CD4-positive, alpha-beta T cell treated with Interleukin-21 for 1 hour (primary cell): ENCODE measurements at places on chromosomes 16 and 17.

DNA sequence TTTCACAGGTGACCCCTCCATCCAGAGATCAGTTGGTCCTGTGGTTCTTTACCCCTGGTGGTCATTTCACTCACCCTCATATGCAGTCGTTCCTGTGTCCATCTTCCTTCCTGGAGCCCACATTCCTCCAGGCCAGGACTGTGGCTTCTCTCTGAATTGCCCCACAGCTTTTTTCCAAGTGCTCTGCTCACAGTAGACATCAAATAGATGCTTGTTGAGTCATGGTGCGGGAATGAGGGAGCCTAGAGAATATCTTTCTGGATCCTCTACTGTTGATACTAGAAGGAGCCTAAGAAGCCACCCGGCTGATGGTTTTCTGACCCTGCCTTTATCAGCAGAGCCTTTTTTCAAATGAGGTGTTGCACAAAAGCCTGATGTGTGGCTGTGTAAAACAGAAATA is 10.4 kb downstream of the USB1 start:
- DNase-seq: no peak

GRCh38 chr16:4241258-4241927 is 487 bp downstream of the SRL start:
- DNase-seq: no peak

GRCh38 chr16:88131256-88131655 is 180.0 kb downstream of the BANP start:
- no peak for DNase-seq

DNA sequence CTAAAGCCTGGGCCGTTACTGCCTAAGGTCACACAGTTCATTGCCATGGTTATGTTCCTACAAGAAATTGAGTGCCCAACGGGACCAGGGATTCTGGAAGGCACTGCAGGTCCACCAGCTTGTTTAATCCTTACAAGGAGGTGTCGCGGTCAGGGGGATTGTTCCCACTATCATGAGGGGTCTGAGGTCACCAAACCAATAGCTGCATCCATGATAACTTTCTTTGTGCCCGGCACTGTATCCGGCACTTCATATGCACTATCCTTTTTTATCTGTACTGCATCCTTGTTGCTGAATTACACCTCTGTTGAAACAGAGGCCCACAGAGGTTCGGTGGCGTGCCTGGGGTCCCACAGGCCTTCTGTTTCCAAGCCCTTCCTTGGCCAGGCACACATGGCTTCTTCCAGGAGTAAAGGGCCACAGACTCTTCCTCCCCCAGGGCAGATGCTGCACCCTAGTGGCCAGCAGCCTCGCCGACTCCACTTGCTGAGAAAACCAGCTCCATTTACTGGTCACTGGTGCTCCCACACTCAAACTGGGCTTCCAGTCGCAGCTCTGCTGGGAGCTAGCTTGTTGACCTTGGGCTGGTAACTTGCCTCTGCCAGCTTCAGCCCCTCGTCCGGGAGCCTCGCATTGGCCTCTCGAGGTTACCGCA is 82.0 kb upstream of the PLCG2 start:
- peak; percentile 49 for DNase-seq

GRCh38 chr16:85090181-85090580 is 22.1 kb downstream of the CIBAR2 start:
- DNase-seq: no peak

DNA sequence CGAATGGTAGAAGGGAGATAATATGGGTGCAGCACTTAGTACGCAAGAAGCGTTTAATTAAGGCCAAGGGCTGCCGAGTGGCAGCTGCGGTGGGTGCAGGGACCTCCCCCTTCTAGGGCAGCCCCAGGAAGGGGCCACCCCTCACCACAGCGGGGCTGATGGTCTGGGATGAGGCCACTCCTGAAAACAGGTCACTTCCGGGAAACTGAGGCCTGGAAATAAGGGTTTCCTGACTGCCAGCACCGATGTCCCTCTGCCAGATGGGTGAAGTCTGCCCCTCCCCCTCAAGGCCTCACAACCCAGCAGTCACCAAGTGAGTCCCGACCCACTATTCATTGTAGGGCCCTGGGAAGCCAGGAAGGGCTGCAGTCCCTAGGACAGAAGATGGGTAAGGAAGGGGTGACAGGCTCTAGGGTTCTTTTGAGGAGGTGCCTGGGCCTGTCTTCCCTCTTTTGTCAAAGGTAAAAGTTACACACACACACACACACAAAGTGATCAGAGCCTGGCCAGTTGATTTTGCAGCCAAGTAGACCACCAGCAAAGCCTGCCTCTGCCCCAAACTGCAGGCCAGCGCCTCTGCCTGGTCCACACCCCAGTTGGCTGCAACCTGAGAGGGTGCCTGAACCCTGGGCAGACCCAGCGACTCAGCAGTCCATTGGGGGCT is 12.5 kb downstream of the SREBF1 start:
- DNase-seq: no peak

GRCh38 chr16:80526418-80527061 is 14.3 kb upstream of the DYNLRB2 start:
- DNase-seq: peak; percentile 73

- no peak for DNase-seq
These were observed 11.1 kb upstream of the WFDC1 start for GRCh38 chr16:84283314-84284153.

- DNase-seq: no peak
These were observed 188.6 kb downstream of the NTN1 start for GRCh38 chr17:9209781-9210370.

DNA sequence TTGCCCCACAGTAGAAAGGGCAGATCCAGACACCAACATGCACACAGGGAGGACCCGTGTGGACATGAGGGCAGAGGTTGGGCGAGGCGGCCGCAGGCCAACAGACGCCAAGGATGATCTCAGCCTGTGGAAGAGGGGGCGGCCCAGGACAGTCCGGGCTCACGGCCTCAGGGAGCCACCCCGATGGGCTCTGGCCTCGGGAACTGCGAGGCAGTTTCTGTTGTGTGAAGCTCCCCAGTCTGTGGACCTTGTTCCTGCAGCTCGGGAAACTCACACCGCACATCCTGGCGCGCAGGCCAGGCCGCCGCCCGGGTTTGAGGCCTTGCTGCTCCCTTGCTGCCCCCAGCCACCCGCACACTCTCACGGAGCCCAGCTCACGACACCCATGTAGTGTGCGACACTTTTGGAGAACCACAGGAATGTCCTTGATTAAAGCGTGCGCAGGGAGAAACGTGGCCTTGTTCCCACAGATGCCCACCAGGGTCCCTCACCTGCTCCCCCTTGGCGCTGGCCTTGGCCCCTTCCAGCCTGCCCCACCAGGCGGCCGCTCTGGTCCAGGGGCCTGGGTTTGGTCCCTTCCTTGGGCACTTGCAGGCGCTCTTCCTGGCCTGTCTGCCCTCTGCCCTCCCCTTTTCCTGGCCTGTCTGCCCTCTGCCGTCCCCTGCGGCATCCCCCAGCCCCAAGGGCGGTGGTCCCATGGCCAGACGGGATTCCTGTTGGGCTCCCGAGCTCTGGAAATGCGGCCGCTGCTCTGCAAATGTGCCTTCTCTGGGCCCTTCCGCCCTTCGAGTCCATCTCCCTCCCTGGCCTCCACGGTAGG is 9.3 kb upstream of the SLC38A10 start:
- no peak for DNase-seq

DNA sequence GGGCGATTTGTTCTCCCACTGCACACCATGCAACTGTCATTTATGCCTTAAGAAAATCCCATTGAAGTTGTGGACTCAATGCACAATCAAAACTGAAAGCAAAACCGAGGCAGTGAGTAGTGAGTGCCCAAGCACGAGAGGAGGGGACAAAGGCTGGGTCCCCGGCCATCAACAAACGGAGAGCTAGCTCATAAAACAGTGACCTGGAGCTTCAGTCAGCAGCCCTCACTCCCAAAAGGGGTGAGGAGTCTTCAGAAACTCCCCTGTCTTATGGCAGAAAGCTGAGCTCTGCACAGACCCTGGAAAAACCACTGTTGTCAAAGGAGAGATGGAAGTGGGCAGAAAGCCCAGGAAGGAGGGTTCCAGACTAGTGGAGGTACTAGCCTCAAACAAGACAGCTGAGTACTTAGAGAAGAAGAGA is 96.9 kb downstream of the ADCY9 start:
- DNase-seq: no peak

- DNase-seq: no peak
These were observed 15.2 kb downstream of the RDM1 start for GRCh38 chr17:35915153-35915964.

DNA sequence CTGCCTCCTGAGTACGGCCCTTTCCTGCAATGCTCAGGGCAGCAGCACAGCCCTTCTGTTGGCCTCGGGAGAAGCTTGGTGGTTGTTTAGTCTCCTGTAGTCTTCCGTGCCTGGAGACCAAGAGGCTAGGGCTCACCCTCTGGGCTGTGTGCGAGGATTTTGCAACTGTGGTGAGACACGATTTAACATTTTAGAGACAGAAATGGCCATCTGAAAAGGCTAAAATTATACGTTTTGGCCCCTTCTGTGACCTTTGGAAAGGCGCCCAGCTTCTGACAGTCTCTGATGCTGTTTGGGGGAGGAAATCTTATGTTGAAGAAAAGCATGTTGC is 33.1 kb downstream of the FOXL1 start:
- no peak for DNase-seq

DNA sequence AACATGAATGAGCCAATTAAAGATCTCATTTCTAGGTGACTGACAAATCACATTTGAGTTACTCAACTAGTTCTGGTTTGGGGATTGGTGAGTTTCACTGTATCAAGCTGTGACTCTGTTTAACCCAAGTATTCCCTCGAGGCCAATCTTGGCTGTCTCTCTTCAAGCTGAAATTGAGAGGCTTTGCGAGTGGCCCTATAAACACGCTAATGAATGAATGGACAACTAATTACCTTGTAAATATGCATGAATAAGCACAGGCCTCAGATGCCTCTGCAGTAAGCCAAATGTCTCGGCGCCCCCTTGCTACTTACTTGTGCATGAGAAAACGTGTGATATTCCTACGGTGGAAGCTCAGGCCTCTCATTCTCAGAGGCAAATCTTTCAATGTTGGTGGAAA is 450.3 kb upstream of the PSMD7 start:
- no peak for DNase-seq

DNA sequence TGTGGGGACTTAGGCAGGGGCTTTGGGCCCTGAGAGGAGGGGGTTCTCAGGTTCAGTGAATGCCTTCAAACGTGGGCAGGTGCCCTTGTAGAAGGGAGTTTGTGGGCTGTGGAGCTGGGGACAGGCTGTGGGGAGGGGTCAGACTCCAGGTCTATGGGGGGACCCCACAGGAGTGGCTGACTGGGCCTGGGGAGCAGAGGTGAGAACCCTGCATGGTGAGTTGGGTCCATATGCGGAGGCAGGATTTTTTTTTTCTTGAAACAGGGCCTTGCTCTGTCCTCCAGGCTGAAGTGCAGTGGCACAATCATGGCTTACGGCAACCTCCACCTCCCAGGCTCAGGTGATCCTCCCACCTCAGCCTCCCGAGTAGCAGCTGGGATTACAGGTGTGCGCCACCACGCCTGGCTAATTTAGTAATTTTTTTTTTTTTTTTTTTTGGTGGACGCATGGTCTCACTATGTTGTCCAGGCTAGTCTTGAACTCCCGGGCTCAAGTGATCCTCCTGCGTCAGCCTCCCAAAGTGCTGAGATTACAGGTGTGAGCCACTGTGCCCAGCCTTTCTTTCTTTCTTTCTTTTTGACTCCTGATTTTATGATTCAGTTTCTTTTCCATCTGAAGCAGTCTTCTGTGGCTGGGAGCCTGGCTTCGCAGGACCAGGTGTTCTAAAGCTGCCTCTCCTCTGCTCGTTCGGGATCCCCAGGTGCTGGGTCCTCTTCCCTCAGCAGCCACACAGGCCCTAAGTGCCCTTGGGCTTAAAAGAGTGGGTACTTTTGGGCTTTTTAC is 19.0 kb upstream of the ADCY7 start:
- no peak for DNase-seq

GRCh38 chr16:14148016-14148415 is 76.9 kb downstream of the MRTFB start:
- no peak for DNase-seq

DNA sequence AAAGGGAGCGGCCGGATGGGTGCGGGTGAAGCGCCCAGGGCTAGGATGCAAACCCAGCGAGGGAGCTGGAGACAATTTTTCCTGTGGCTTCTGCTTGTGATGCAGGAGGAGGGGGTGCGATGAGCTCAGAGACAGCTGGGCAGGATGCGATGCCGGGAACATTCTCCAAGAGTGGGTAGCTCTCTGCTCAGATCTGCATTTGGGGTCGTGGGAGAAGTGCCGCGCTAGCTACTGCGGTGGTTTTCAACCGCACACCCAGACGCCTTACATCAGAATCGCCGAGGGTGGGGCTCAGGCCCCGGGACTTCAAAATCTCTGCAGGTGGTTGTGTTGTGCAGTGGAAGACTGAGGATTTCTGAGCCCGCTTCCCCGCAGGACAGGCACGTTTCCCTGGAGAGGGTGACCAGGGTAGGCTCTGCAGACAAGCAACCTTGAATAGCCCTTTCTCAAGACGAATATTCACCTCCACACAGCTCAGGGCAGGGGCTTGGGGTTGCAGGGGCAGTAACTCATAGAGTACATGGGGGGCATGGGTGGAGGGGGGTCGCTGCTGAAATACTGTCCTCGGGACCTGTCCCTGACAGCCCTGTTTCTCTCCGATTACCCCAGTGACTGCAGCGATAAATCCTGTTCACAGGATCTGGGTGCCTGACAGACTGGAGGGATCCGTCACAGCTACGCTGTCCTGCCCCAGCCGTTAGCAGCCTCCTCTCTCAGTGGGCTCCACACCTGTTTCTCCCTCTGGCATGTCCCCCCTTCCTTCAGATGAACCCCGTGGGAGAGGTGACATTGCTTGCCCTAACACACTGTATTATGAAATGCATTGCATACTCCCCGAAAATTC is 63.3 kb downstream of the HAPSTR1 start:
- DNase-seq: no peak

- no peak for DNase-seq
These were observed 12.5 kb upstream of the NUDT16L1 start for GRCh38 chr16:4680673-4681470.

- DNase-seq: no peak
These were observed 108.8 kb downstream of the SOCS1 start for GRCh38 chr16:11147033-11147753.

GRCh38 chr16:83934684-83934977 is 18.4 kb upstream of the OSGIN1 start:
- no peak for DNase-seq

GRCh38 chr17:1029196-1029921 is 32.4 kb downstream of the TIMM22 start:
- no peak for DNase-seq

GRCh38 chr17:43559161-43559816 is 13.1 kb upstream of the ETV4 start:
- no peak for DNase-seq

GRCh38 chr17:69724238-69724637 is 309.7 kb downstream of the MAP2K6 start:
- DNase-seq: no peak

- no peak for DNase-seq
These were observed 76.7 kb upstream of the DOC2B start for GRCh38 chr17:258045-258734.

- no peak for DNase-seq
These were observed 387.1 kb downstream of the HS3ST4 start for GRCh38 chr16:26078716-26079355.

DNA sequence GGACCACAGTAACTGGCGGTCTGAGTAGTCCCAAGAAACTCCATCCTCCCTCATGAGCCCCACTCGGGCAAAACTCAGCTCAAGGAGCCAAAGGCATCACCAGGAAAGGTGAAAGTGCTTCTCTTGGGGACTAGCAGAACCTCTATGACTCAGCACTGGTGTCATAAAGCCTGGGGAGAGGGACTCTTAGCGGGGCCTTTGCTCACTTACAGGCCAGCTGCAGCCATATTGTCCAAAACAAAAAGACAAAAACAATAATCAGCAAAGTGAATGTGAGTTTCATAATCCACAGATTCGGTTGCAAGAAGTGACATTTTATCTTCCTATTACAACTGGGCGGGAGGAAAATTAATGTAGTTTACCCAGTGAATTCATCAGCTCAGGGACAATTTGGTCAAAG is at the start of gene TEKT5:
Gene TEKT5 (minus strand): TSS at position 101 of the 400 bp plus-strand sequence. CDS start 57 bp downstream, at position 44.
- DNase-seq: no peak

- DNase-seq: no peak
These were observed 274.1 kb downstream of the SEC14L1 start for GRCh38 chr17:77414811-77415400.
